ENCODE measurements at places on chromosomes 5 and 9.

DNA sequence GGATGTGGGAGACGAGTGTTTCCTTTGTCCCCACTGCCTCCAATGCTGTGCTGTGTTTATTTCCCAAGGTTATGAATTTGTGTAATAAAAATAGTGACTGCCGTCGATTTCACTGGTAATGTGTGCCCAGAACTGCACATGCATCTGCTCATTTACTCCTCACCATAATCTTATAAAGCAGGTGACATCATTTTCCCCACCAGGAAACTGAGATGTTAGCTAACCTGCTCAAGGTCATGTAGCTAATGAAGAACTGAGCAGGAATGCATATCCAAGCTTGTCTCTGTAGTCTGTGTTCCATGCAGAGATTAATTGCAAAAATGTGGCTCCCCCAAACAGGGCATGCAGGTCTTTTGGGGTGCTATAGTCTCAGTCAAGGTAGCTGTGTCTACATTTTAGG lies 224.4 kb downstream of the TENT4A start:
- no peak for DNase-seq

DNA sequence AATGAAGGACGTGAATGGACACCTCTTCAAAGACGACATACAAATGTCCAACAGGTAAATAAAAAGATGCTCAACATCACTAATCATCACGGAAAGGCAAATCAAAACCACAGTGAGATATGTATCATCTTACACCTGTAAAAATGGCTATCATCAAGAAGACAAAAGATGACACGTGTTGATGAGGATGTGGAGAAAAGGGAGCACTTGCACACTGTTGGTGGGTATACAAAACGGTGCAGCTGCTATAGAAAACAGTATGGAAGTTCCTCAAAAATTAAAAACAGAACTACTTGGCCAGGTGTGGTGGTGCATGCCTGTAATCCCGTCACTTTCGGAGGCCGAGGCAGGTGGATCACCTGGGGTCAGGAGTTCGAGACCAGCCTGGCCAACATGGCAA lies 47.9 kb downstream of the STK10 start:
- no peak for DNase-seq

DNA sequence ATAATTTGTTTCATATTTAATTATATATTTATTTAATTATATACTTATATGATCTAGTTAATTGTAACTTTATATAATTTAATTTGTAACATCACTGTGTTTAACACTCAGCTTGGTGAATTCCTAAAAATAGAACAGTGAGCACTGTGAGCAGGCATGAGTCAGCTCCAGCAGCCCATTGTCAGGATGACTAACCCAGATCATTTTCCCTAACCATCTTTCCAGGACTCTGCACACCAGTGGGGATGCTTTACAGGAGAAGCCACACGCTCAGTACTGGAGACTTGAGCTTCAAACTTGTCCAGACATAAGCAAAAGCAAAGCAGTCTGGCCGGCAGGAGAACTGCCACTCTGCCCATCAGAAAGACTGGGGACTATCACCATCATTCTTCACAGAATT lies 446.2 kb upstream of the TRPC7 start:
- DNase-seq, result no peak

- DNase-seq, result no peak
These were observed 230.3 kb downstream of the CRB2 start for GRCh38 chr9:123586275-123586674.

DNA sequence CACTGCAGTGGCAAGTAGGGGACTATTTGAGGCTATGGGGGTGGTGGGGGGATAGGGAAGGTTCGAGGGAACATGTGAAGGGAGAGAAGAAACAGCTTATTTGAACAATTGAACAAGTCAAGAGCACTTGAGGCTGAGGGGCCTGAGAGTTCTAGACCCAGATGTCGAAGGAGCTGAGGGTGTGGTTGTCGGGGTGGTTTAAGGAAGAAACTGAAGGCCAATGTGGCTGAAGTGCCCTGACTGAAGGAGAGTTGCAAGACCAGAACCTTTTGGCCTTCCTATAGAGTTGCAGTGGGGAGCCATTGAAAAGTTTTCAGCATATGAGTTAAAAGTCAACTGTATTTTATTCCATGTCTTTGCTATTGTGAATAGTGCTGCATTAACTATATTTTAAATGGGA lies 19.1 kb downstream of the FOCAD start:
- DNase-seq, result no peak

- no peak for DNase-seq
These were observed 51.7 kb downstream of the CPLANE1 start for GRCh38 chr5:37197340-37198050.

- no peak for DNase-seq
These were observed 11.1 kb downstream of the OLFM1 start for GRCh38 chr9:135098400-135099105.

DNA sequence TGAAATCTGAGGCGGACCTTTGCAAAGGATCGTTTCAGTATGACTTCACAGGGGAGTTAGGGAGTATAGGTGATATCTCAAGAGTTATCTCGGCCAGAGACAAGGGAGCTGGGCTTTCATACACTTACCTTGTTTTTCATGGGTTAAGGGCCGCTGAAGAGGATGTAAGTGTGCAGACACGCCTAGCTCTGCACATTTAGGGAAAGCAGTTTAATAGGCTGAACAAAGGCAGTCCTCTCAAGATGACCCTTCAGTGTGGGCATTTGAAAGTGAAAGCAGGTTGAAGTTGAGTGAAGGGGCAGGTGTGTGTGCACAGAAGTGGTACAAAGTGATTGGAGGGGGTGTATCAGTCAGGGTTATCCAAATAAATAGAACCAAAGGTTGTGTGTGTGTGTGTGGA lies 33.1 kb upstream of the PRXL2C start:
- no peak for DNase-seq

- DNase-seq, result no peak
These were observed 152.3 kb downstream of the KDM4C start for GRCh38 chr9:6910032-6910431.

DNA sequence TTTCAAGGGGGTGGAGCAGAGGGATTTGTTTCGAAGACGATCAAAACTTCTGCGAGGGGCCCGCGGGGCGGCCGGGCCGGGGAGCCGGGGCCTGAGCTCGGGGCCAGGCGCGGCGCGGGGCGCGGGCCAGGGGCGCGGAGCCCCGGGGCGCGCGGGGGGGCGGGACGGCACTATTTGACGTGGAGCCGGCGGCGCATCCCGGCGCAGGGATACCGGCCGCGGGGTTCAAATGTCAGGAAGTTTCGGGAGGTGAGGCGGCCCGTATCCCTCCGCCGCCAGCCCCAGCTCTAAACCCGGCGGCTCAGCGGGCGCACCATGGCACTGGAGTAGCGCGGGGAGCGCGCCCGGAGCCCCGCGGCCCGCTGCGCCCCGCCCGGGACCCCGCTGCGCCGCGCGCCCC lies at the start of gene LMX1B:
Gene LMX1B (plus strand): TSS at position 278 of the 400 bp plus-strand sequence. CDS start 522 bp downstream, outside the sequence.
- DNase-seq, result no peak

GRCh38 chr5:34967540-34967939 lies 38.2 kb downstream of the DNAJC21 start:
- DNase-seq, result no peak

GRCh38 chr9:136629879-136630661 lies 32.6 kb upstream of the EGFL7 start:
- DNase-seq, result peak; percentile 54

DNA sequence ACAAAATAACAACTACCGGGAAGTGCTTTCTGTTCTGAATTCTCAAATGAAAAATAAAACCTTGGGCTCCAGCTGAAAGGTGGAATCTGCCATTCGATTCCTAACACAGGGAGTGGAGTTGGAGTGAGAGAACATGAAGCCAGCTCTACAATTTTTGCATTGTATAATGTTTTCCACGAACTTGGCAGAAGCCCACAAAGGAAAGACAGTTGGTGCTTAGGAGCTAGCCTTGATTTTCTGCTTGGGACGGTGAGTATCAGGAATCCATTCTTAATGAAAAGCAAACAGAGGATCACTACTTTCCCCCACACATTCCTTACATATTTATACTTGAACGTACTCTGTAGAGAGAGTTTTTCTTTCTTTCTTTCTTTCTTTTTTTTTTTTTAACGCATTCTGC lies 74.2 kb upstream of the FBXL7 start:
- DNase-seq, result no peak

Measured in activated CD4-positive, alpha-beta T cell treated with anti-CD3 and anti-CD28 coated beads, Interleukin-2, amount 50 U/mL, for 4 hours (primary cell).